ENCODE measurements at places on chromosomes 6 and 20.

DNA sequence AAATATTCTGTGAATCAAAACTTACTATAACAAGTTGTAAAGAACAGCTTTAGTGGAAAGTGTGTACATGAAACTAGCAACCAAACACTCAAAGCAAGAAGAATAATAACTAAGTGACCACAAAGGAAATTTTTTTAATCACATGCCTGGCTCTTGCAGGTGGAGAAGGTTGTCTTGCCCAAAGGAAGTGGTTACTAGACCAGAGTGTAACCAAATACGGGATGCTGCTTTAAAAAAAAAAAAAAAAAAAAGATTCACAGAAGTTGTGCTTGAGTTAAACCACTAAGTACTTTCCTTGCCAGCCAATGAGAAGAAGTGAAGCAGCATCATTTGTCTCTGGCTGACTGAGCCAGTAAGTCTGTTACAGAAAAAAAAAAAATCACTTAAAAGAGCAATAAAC is 19.1 kb upstream of the HLA-DQB1 start:
- DNase-seq, result no peak

DNA sequence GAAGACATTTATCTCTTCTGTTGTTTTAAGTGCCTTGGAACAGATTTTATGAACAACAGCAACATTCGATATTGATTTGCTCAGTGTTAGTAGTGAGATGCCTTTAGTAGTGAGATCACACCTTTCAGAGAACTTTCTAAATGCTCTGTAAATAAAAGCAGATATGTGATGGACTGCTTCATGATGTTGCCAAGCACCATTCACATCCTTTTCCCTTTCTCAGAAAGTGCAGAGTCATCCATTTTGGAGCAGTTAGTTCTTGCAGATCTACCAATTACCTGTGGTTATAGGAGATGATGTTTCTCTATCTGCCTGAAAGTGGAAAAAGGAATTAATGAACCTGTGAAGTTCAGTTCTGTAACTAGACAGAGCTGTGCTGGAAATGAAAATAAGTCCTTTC is 27.0 kb downstream of the CBFA2T2 start:
- no peak for DNase-seq

GRCh38 chr6:1708122-1708521 is 98.4 kb downstream of the FOXC1 start:
- DNase-seq, result no peak

DNA sequence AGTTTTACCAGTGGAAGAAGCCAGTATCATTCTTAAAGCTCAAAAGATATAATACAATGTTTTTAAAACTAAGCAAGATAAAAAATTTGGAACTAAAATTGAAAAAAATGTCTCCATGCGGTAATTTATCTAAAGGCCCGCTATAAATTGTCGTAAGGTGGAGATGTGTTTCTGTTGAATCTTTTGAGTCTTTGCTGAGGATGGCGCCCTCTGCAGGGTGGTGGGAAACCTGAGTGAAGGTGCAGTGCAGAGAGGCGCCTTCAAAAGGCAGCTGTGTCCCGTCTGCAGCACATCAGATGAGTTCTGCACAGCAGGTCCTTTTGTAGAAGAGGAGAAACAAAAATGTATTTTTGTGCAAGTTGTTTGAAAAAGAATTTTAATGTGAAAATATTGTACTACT is 29.4 kb upstream of the KIF25 start:
- DNase-seq, result no peak

- peak; percentile 60 for DNase-seq
Measured at GRCh38 chr20:23048283-23049200, 930 bp downstream of the THBD start.
